ENCODE measurements at places on chromosomes 6 and 20.

DNA sequence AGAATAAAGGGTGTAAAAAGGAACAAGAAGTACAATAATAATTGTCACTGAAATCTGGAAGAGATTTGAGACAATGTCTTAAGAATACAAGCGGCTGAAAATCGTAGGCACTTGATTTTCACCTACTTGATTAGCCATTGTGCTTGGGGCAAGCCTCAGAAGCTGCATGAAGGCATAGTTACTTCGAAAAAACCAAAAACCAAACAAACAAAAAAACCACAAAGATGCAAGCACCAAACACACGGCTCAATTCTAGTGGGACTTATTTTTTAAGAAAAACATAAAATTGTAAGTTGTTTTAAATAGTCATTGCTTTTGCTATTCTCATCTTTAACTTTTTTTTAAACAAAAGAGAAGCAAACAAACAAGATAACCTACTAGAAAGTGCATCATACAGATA is 235.6 kb downstream of the OGFRL1 start:
- DNase-seq, result no peak

DNA sequence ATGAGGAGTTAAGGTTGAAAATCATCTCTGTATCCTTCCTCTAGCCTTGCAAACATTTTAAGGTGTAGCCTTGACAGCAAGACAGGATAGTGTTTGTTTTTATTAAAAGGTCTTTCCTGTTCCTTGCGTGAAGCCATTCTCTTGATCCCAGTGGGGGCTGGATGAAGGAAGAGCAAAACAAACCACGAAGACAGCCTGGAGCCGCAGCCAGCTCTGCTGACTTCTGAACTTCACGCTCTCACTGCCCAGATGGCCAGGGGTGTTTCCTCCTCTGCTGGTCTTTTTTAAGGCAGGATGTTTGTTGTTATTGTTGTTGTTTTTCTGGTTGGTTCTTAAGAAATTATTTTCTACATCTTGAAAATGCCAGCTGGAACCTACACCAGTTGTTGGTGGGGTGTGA is 156.4 kb downstream of the MTHFD1L start:
- no peak for DNase-seq

DNA sequence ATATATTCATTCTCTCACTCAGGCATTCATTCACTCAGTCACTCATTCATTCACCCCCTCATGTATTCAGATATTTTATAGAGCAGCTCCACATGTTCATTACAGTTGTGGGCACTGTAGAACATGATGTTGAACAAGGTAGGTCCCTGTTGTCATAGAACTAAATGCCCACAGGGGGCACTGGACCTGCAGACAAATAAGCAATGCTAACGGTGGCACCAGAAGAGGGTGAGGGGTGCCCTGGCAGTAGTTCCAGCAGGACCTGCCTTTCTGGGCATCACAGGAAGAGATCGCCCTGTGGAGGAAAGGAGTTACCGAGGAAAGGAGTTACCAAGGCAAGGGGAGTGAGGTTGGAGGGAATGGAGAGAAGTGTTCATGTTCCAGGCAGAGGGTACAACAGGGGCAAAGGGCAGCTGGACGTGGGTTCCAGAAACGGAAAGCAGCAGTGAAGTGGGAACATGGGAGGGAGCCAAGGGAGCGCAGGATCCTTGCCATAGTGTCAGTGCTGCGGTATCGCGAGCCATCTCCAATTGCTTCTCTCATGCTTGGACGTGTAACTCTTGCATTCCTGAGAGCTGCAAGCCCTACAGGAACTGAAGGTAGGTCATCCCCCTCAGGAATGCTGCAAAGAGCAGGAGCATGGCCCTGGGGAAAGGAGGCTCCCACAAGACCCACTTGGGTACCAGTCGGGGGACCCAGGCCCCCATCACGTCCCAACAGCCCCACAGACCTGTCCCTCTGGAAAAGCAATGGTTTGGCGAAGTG is 128.2 kb downstream of the EDN3 start:
- no peak for DNase-seq

- no peak for DNase-seq
These were observed 21.5 kb downstream of the EZR start for GRCh38 chr6:158797331-158798310.

GRCh38 chr6:32785781-32786533 is 22.6 kb upstream of the HLA-DQB2 start:
- DNase-seq, result peak; percentile 76

DNA sequence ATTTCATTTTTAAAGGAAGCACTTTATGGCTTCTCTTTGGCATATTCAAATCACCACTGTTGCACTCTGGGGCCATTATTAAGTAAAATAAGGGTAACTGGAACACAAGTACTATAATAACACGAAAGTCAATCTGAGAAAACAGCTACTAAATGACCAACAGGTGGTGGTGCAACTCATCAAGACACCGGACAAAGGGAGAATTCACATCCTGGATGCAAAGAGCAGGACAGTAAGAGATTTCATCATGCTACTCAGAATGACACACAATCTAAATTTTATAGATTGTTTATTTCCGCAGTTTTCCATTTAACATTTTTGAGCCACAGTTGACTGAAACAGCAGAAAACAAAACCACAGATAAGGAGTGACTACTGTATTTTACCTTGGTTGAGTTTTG is 27.6 kb upstream of the LY86 start:
- DNase-seq, result peak; percentile 12

- no peak for DNase-seq
These were observed 75.0 kb downstream of the PLCB4 start for GRCh38 chr20:9143926-9144325.

- DNase-seq, result no peak
These were observed 147.5 kb downstream of the BCAS1 start for GRCh38 chr20:53922901-53923314.

GRCh38 chr6:146056506-146056905 is 27.6 kb downstream of the GRM1 start:
- no peak for DNase-seq

- no peak for DNase-seq
These were observed 414.6 kb downstream of the DHX35 start for GRCh38 chr20:39376788-39377187.

GRCh38 chr6:43436577-43437282 is 9.4 kb downstream of the ABCC10 start:
- peak; percentile 34 for DNase-seq

GRCh38 chr20:19947611-19948264 is 69.4 kb upstream of the NAA20 start:
- no peak for DNase-seq

DNA sequence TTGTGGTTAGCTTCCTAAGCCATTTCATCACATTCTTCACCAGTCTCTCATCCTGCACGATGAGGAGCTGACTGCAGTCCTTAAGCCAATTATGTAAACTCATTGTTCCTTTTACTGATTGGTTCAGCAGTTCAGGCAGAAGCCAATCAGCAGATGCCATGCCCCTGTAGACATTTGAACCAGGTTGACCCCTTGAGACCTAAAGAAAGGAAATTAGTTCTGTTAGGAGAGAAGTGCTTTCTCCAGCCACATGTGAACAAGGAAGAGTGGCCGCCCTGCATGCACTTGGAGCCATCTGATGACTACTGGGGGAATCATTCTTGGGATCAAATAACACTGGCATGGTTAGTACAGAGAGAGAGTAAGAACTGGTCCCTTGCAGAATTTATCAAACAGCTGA is 535.2 kb upstream of the ID4 start:
- peak; percentile 0 for DNase-seq
